ENCODE measurements at places on chromosomes 3 and 15.

- DNase-seq, result no peak
Measured at GRCh38 chr15:51758645-51759044, 7.2 kb downstream of the TMOD2 start.

- no peak for DNase-seq
Measured at GRCh38 chr3:16179771-16180736, 5.6 kb downstream of the GALNT15 start.

GRCh38 chr3:71318458-71318827, 265.1 kb downstream of the FOXP1 start:
- no peak for DNase-seq

- no peak for DNase-seq
Measured at GRCh38 chr3:8503871-8504610, 2.4 kb downstream of the LMCD1 start.

GRCh38 chr3:82082796-82083195, 321.4 kb upstream of the GBE1 start:
- DNase-seq, result no peak

DNA sequence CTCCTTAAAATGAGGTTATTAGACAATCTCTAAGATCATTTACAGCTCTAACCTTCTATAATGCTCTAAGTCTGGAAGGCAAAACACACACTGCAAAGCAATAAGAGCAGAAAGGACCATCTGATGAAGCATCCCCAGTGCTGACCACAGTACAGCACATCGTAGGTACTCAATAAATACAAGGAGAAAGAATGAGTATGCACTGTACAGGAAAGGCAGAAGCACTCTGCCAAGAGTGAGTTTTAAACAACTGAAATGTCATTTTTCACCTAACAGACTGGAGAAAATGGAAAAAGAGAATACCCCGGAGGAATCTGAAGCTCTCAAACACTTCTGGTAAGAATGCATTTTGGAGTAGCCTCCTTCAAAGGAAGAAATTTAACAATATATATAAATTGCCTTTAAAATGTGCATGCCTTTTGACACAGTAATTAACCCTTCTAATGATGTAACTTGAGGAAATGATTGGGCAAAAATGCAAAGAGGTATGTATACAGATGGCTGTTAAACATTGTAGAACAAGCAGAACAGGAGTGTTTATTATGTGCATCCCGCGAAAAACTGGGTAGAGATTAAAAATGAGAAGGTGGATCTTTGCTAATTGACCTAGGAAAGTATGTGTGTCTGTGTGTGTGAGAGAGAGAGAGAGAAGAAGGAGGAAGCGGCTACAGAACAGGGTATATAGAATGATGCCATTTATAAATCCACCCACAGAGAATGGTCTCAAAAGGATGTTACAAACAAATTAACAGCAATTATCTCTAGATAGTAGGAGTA, 8.0 kb upstream of the OXTR start:
- DNase-seq, result no peak

DNA sequence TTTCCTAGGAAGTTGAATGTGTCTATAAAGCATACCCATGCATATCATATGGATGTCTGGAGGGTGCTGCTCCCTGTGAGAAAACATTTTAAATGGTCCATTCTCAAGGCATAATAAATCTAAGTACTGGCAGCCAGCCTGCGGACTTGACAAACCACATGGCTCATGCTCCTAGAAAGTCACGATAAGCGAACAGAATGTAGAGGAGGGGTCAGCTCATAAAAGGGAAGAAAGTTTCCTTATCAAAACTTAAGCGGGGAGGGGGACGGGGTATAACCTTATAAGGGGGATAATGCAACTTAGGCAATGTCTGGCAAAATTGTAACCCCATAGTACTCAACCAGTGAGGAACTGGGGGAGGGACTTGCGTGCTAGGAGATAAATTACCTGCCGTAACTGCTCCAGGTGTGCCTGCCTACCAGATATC, 159.8 kb upstream of the LMCD1 start:
- DNase-seq, result no peak

GRCh38 chr3:70774641-70775040, 462.2 kb upstream of the MDFIC2 start:
- DNase-seq, result no peak

DNA sequence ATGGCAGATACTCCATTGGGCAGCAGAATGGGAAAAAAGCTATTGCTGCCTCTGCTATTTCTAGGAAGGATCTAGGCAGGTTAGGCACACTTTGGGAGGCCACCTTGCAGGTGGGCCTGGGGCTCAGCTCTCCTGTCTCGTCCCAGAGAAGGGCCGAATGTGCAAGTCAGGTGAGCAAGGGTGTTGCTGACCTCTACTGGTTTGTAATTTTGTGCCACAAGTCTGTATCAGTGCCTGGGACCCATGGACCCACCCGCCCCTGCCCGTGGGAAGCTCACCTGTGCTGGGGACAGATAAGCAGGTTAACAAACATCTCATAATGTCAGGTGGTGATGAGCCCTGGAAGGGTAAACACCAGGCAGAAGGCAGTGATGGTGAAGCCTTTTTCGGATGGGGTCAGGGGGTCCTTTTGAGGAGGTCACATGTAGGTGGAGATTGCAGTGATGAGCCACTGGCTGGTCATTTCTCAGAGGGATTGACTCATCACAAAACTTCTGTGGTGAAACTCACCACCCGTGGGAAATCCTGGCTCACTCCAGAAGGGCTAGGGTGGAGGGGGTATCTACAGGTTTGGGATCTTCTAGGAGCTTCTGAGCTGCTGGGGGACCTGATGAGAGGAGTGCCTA, 161.3 kb downstream of the KLF13 start:
- no peak for DNase-seq

- peak; percentile 98 for DNase-seq
Measured at GRCh38 chr15:45198337-45199135, 10.8 kb upstream of the SHF start.

GRCh38 chr15:60218256-60218655, 179.5 kb downstream of the ANXA2 start:
- DNase-seq, result no peak

DNA sequence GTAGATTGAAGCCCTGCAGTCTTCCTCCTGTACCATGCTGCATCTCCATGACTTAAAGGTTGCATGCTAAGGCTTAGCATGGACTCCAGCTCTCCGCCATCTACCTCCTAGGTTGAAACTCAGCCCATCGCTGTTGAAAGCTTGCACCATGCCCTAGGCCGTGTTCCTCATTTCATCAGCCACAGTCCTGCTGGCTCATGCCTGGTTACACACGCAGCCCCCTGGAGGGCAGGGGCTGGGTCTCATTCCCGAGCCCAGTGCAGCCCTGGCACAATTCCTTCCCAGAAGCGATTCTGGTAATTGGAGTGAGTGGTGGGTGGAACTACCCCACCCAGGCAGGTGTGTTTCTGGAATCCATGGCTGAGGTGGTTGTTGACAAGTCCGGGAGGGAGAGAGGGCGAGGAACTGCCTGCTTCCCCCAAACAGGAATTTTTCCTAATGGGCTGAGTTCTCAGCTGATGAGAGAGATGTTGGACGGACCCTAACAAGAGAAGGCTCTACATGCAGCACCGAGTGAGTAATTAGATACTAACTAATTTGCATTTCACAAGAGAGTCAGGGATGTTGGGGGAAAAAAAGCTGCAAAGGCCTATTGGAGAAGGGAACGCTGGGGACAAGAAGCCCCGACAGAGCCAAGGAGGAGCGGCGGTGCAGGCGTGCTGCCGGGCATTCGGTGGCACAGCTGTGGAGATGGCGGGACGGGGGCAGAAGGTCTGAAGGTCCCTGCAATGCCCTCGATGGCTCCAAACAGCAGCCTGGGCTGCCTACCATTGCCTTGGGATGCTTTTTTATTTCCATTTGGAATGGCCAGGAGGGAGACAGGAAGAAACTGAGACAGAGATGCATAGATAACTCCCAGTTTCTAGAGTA, 92.3 kb upstream of the TLE3 start:
- no peak for DNase-seq

DNA sequence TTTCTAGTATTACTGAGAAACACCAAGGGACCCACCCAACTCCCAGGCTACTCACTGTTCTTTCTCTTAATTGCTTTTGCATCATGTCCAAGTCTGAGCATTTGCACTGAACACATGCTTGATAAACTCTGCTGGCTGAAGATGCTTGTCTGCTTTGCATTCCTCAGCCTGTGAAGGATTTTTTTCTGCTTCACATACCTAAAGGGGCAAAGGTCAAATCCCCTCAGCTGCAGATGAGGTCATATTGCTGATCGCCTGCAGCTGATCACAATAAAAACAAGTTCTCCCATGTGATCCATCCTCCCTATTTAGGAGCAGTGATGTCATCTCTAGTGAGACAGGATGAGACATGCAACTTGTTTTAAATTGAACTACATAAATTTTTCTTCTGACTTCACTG, 84.6 kb upstream of the DCBLD2 start:
- DNase-seq, result no peak

Measured in CD4-positive, alpha-beta T cell treated with Interleukin-12 subunit alpha and Interleukin-12 subunit beta, for 1 hour (primary cell).